ENCODE measurements at places on chromosomes 16 and 17.

- no peak for DNase-seq
Measured at GRCh38 chr16:67187175-67187890, 2.6 kb downstream of the EXOC3L1 start.

GRCh38 chr16:12348733-12349704, 372.5 kb downstream of the SNX29 start:
- no peak for DNase-seq

GRCh38 chr17:16989230-16989952, 17.5 kb upstream of the TNFRSF13B start:
- no peak for DNase-seq

DNA sequence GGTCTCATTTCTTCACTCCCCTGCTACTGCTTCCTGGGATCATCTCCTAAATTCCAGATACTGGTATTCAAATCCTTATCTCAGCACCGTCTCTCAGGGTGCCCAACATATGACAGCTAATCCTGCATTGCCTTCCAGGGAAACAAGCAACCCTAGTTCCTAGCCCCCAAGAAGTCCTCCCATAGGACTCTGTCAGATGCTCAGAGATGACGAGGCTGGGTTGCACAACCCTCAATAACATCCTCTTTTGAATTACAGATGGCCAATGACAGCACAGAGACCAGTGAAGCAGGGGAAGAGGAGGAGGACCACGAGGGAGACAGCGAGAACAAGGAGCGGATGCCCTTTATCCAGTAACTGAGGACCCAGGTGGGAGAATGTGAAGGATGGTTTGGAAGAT, 45.0 kb upstream of the CLEC3A start:
- DNase-seq, result no peak

- DNase-seq, result no peak
Measured at GRCh38 chr17:19753051-19753509, 5.0 kb upstream of the ALDH3A1 start.

- DNase-seq, result no peak
Measured at GRCh38 chr17:52026075-52026474, 132.4 kb downstream of the CA10 start.

GRCh38 chr16:379961-380761, 1.6 kb downstream of the PGAP6 start:
- DNase-seq, result no peak

All from stimulated activated CD4-positive, alpha-beta T cell treated with anti-CD3 and anti-CD28 coated beads, Interleukin-15, amount 100 ng/mL, for 1 hour (primary cell).